ENCODE measurements at places on chromosomes 4 and X. TPM values are rescaled to one million over a fixed set of nuclear protein-coding genes. Genes with fewer than 3 reads are reported as not detected.
A peak's percentile ranks its signal among the peaks of the same experiment; 100 is the strongest.

Gene IQSEC2
- total RNA-seq = 23.3 TPM

Gene PAGE2B
- 0.92 TPM for total RNA-seq

Gene COL4A6
- 12.8 TPM for total RNA-seq

Gene ANOS1
- total RNA-seq = 27.3 TPM

Gene ASMT
- total RNA-seq = 0.87 TPM

Gene AWAT2
- total RNA-seq = not detected

Gene FAM199X
- 14.5 TPM for total RNA-seq

Gene DMRTC1
- total RNA-seq = 0.14 TPM

Gene PRDM8
- total RNA-seq = not detected

Gene CISD2
- total RNA-seq = 36.2 TPM

Gene MAOB
- 0.74 TPM for total RNA-seq

Gene ATP2B3
- 0.32 TPM for total RNA-seq

Gene PNMA3
- total RNA-seq = 5.8 TPM

DNA sequence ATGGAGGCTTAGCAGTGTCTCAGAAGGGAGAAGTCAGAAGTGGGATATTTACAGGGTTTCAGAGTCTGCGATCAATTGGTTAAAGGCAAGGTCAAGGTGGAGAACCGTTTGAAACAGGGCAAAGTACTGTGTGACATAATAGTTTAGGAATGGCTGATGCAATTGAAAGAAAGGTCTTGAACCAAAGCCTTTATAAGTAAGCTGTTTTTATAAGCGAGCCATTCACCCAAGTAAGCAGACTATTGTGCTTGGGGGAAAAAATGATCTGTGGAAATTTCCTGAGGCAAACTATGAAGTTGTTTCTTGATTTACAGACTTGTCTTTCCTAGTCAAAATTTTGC is 327.3 kb downstream of the CAMK2D start:
- no peaks in the 10 kb centered on the region for H3K27me3 ChIP-seq
- H3K27ac ChIP-seq = no peak overlapping the region
- peaks cover 16% of the 10 kb centered on the region for H3K36me3 ChIP-seq
- DNase-seq = no peak

GRCh38 chr4:145044341-145044740 is 53.7 kb downstream of the ANAPC10 start:
- H3K27ac ChIP-seq = no peak overlapping the region
- no peaks in the 10 kb centered on the region for H3K36me3 ChIP-seq
- DNase-seq = no peak
- H3K27me3 ChIP-seq = no peaks in the 10 kb centered on the region

- DNase-seq = no peak
- H3K27me3 ChIP-seq = no peaks in the 10 kb centered on the region
- no peak overlapping the region for H3K4me3 ChIP-seq
- peaks cover 36% of the 10 kb centered on the region for H3K36me3 ChIP-seq
- 0 out of 2 replicates have a peak overlapping the region, but pooled peaks have one; percentile 64 for H3K27ac ChIP-seq
- peaks cover 26% of the 10 kb centered on the region for H3K4me1 ChIP-seq
These were observed 161.0 kb downstream of the DCTD start for GRCh38 chr4:182756161-182756690.

DNA sequence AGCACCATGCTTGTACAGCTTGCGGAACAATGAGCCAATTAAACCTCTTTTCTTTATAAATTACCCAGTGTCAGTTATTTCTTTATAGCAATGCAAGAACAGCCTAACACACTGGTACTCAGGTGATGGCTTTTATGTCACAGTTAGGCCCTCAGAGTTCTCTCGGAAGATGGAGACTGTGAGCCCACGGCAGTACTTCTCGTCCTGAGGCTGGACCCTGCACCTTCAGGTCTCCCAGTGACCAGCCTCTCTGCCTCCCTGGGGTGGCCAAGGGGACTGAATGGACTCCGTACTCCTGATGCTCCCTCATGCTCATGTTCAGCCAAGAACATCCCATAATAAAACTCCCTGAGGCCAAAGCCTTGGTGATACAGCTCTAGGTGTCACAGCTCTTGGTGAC is 25.0 kb upstream of the PDLIM3 start:
- DNase-seq = no peak
- peaks cover 10% of the 10 kb centered on the region for H3K36me3 ChIP-seq
- H3K27me3 ChIP-seq = peaks cover 4% of the 10 kb centered on the region
- H3K27ac ChIP-seq = no peak overlapping the region
- no peak overlapping the region for H3K4me3 ChIP-seq

- H3K27me3 ChIP-seq = peaks cover 23% of the 10 kb centered on the region
- peaks cover 49% of the 10 kb centered on the region for H3K4me1 ChIP-seq
- no peaks in the 10 kb centered on the region for H3K36me3 ChIP-seq
- DNase-seq = peak; percentile 14
- H3K27ac ChIP-seq = peak overlapping the region; percentile 79
These were observed 327.2 kb upstream of the CNKSR2 start for GRCh38 chrX:21047034-21047455.

DNA sequence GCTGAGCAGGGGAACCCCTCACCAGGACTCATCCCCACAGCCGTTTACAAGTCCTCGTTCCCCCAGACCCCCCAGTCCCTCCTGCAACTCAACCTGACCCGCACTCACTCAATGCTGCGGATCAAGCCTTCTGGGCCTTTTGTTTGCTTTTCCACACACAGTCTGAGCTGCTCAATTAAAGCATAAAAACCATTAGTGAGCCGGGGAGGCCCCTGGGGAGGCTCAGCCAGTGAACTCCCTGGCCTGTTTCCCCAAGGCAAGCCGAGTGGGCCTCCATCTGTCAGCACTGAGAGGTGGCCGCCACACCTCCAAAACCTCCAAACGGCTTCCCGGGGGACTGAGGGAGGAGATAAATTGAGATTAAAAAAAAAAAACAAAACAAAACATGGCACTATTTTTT is 158.5 kb downstream of the SHOX start:
- peaks cover 45% of the 10 kb centered on the region for H3K4me1 ChIP-seq
- peak overlapping the region; percentile 65 for H3K27ac ChIP-seq
- H3K27me3 ChIP-seq = peaks cover 3% of the 10 kb centered on the region
- DNase-seq = no peak

DNA sequence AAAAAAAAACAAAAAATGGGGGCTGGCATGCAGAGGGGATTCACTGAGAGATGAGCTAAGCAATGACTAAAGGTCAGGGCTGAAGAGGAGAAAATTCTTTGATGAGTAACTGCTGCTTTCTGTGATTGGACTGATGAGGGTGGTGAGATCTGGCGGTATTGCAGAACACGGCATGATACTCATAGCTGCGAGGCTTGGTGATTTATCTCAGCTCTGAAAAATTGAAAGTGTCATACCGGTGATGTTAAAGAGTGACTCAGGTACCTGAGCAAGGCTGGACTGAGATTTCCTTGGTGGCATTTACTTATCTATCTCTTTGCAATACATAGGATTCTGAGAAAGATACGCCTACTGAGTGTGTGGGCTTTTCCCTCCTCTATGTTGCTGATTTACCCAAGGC is 204.1 kb upstream of the DDX53 start:
- no peaks in the 10 kb centered on the region for H3K27me3 ChIP-seq
- no peak for DNase-seq
- H3K36me3 ChIP-seq = no peaks in the 10 kb centered on the region
- H3K27ac ChIP-seq = no peak overlapping the region
- peaks cover 4% of the 10 kb centered on the region for H3K4me1 ChIP-seq

DNA sequence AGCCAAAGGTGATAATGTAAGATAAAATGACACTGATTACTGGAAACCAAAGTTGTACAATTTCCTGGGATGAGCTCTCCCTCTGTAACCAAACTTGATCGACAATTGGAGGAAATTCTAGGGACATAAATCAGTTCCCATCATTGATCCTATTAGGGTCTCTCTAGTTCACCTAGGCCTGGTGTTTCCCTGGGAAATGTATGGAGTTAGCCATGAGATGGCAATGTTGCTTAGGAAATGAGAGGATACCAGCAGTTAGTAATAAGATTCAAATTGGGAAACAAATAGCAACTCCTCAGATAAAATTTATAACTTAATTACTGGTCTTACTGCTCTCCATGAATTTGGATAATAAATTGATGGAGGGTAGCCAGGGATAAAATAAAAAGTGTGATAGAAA is 52.2 kb downstream of the SPATA18 start:
- no peaks in the 10 kb centered on the region for H3K36me3 ChIP-seq
- H3K4me3 ChIP-seq = no peak overlapping the region
- no peak overlapping the region for H3K27ac ChIP-seq
- peaks cover 6% of the 10 kb centered on the region for H3K4me1 ChIP-seq
- no peak for DNase-seq
- no peaks in the 10 kb centered on the region for H3K27me3 ChIP-seq

DNA sequence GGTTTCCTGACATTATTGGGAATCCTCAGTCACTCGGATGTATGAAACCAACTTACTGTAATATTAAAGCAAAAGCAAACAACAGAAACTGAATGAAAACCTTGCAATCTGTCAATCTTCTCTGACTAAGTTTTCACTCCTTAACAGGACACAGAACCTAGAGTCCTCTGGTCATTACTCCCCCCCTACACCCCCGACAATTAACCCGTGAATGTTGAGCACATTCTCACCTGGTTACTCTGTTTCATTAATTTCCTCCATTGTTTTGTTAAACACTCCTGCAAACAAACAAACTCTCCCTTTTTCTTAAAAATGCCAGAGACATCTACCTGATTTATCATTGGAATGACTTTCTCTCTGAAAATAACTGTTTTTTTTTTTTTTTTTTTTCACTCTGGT is 469.0 kb upstream of the PRKX start:
- DNase-seq = no peak
- no peaks in the 10 kb centered on the region for H3K27me3 ChIP-seq
- H3K36me3 ChIP-seq = peaks cover 13% of the 10 kb centered on the region
- H3K4me1 ChIP-seq = peaks cover 30% of the 10 kb centered on the region
- H3K27ac ChIP-seq = peak overlapping the region; percentile 91

- DNase-seq = no peak
- H3K36me3 ChIP-seq = no peaks in the 10 kb centered on the region
- peaks cover 52% of the 10 kb centered on the region for H3K4me1 ChIP-seq
- H3K4me3 ChIP-seq = no peak overlapping the region
These were observed 66.2 kb upstream of the FAM9A start for GRCh38 chrX:8867406-8867805.

GRCh38 chrX:152943826-152944225 is 46.0 kb downstream of the ZNF185 start:
- no peak overlapping the region for H3K27ac ChIP-seq
- H3K27me3 ChIP-seq = peaks cover 6% of the 10 kb centered on the region
- DNase-seq = no peak
- no peaks in the 10 kb centered on the region for H3K36me3 ChIP-seq

DNA sequence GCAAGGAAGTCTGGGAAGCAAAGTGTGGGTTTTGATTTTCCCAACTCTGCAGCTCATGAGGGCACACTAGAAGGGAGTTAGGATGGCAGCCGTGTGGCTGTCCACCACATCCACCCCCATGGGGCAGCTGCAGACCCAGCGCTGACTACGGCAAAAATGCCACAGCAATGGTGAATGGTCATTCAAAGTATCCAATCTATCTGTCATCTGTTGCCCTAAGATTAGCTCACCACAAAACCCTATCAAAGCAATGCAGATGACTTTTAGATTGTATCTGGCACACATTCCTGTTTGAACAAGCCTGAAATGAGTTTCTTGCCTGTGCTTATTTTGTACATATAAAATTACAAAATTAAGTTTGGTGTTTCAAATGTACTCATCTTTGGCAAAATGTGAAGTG is 29.7 kb upstream of the HPSE start:
- peaks cover 18% of the 10 kb centered on the region for H3K4me1 ChIP-seq
- H3K4me3 ChIP-seq = no peak overlapping the region
- no peaks in the 10 kb centered on the region for H3K36me3 ChIP-seq
- H3K27ac ChIP-seq = no peak overlapping the region
- no peaks in the 10 kb centered on the region for H3K27me3 ChIP-seq

DNA sequence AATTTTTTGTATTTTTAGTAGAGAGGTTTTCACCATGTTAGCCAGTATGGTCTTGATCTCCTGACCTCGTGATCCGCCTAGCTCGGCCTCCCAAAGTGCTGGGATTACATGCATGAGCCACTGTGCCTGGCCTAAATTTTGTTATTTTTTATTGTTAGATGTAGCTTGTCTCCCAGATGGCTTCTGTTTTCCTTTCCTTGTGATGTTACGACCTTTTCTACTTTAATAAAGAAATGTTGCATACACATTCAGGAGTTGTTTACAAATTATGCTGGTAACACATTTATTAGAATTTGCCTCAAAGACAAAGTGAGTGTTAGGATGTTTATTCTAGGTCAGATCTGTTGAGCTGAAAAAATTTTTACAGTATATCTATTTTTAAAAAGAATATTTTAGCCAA is 18.4 kb downstream of the PDLIM5 start:
- H3K27me3 ChIP-seq = no peaks in the 10 kb centered on the region
- DNase-seq = no peak
- H3K4me3 ChIP-seq = no peak overlapping the region
- H3K27ac ChIP-seq = no peak overlapping the region

GRCh38 chr4:8148785-8149435 is 9.7 kb downstream of the ABLIM2 start:
- H3K27me3 ChIP-seq = no peaks in the 10 kb centered on the region
- peak overlapping the region; percentile 80 for H3K27ac ChIP-seq

DNA sequence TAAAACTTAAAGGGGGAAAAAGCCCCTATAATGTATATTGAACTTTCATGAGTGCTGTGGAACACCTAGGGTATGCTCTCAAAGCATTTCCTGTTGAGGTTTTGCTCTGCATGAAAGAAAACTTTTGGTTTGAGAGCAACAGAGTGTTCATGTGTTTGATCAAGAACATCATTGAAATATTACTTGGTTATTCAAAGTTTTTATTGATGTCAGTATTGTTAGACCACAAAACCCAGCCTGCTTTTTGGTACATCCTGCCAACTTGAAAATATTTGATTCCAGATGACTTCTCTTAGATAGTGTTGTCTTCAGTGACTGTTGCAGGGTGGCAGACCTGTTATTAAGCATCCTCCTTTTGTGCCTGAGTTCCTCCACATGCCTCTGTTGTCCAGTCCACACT is 68.0 kb downstream of the N4BP2 start:
- no peak for DNase-seq
- H3K36me3 ChIP-seq = peaks cover 23% of the 10 kb centered on the region
- H3K27me3 ChIP-seq = no peaks in the 10 kb centered on the region

GRCh38 chr4:38163216-38164006 is 203.2 kb downstream of the PTTG2 start:
- peaks cover 16% of the 10 kb centered on the region for H3K4me1 ChIP-seq
- no peaks in the 10 kb centered on the region for H3K27me3 ChIP-seq
- peaks cover 9% of the 10 kb centered on the region for H3K36me3 ChIP-seq
- no peak overlapping the region for H3K4me3 ChIP-seq
- no peak for DNase-seq

DNA sequence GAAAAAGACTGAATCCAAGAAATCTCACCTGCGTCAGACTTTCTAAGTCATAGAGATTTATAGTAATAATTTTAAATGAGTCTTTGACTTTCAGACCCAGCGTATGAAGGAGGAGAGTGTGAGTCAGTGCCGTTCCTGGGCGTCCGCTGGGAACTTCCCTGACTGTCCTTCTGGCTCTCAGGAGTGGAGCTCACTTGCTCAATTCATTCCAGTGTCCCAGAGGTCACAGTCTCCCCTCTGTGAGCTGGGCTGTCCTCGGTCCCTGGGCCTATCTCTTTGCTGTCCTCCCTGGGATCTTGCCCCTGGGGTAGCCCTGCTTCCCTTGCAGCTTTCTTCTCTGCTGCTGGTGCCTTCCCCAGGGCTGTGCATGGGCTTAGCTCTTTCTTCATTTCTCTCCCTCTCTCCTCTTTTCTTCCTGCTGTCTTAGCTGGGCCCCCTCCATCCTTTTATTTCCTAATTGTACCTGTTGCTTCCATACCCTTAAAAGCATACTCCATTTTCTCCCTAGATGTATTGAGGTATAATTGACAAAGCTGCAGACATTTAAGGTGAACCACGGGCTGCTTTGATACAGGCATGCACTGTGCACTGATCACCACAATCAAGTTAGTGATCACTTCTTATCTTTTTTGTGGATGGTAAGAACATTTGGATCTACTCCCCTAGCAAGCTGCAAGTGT is 11.6 kb downstream of the SORBS2 start:
- no peaks in the 10 kb centered on the region for H3K27me3 ChIP-seq
- peaks cover 12% of the 10 kb centered on the region for H3K4me1 ChIP-seq
